ENCODE measurements at places on chromosomes 4 and X.

DNA sequence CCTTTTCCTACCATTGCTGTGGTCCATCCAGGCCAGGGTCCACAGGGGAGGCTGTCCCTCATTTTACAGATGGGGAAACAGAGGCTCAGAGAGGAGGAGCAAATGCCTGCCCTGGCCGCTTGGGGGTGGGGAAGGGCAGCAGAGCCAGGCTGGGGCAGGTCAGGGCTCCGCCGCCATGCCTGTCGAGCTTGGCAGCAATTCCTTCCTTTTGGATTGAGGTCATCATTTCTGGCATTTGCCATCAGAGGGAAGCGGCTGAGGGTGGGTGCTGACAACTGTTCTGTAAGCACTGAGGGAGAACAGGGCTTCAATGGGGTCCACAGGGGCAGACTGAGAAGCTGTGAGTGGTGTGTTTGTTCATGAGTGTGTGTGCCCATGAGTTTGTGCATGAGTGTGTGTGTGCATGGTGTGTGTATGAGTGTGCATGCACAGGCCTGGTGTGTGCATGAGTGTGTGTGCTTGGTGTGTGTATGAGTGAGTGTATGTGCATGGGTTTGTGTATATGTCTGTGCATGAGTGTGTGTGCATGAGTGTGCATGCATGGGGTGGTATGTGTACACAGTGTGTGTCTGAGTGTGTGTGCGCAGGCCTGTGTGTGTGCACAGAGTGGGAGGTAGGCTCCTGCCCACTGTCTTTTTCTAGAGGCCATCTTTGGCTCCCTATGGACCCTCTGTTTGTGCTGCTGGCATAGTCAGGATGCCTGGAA lies 115.2 kb downstream of the SORCS2 start:
- no peak for DNase-seq

DNA sequence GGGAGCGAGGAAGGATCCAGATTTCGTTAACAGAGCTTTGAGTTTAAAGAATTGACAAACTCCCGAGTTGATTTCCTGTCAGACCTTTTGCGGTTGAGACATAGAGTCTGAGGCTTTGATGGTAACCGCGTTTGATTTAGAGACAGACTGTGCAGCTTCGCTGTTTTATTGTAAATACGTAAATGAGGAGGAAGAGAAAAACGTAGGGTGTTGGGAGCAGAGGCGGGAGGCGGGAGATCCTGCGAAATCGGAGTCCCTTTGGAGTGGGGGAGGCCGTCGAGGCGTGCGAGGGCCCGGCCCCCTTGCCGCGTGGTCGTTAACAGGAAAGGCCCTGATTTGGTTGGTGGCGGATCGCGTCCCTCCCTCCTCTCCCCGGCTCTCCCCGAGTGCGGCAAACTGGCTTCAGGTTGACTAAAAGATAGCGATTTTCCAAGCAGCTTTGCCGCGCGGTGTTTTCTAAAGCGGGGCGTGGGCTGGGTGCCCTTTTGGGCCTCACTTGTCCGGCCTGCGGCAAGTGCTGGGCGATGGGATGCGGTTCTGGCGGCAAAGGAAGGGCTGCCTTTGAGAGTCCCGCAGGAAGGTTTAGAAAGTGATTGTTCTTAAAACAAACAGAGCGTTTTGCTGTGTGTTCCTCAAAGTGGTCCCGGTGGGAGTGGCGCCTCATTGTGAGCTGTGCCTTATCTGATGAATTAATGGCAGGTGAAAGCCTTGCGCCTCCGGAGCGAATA lies 857 bp downstream of the SCML1 start:
- DNase-seq, result peak; percentile 16

DNA sequence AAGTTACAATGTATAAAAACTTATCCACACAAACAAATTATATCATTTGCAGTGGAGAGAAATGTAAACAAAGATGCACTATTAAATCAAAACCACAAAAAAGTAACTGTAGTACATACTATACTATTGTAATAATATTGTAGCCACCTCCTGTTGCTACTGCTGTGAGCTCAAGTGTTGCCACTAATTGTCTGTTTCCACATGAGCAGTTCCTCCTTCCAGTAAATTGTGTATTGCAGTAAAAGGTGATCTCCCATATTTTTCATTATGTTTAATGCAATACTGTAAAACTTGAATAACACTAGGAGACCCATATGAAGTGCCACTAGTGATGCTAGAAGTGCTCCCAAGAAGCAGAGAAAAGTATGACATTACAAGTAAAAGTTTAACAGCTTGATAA lies 11.7 kb downstream of the LIN54 start:
- no peak for DNase-seq

- DNase-seq, result no peak
Observed at GRCh38 chr4:87251106-87251505, 30.7 kb upstream of the KLHL8 start.

GRCh38 chr4:77430847-77431246 lies 174.8 kb upstream of the CXCL13 start:
- no peak for DNase-seq

GRCh38 chrX:125137521-125137920 lies 182.2 kb upstream of the TEX13C start:
- DNase-seq, result no peak

DNA sequence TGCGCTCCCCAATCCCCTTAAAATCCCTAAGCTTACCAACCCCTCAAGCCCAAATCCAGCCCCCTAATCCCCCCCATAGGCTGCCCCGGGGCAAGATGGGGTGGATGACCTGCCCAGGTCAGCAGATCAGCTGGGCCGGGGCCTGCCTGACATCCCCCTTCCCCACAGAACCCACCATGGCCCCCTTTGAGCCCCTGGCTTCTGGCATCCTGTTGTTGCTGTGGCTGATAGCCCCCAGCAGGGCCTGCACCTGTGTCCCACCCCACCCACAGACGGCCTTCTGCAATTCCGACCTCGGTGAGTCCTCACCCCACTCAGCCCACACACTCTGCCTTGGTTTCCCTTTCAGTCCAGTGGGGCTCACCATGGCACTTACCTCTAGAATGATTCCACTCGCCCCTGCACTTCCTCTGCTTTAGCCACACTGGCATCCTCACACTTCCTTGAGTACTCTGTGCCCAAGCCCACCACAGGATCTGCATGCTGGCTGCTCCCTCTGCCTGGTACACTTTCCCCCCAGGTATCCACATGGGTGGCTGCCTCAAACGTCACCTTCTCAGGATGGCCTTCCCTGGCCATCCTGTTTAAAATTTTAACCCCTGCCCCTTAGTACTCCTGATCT lies 1.1 kb downstream of the TIMP1 start:
- no peak for DNase-seq

- DNase-seq, result peak; percentile 65
Observed at GRCh38 chr4:87093443-87094123, 126.8 kb downstream of the KLHL8 start.

DNA sequence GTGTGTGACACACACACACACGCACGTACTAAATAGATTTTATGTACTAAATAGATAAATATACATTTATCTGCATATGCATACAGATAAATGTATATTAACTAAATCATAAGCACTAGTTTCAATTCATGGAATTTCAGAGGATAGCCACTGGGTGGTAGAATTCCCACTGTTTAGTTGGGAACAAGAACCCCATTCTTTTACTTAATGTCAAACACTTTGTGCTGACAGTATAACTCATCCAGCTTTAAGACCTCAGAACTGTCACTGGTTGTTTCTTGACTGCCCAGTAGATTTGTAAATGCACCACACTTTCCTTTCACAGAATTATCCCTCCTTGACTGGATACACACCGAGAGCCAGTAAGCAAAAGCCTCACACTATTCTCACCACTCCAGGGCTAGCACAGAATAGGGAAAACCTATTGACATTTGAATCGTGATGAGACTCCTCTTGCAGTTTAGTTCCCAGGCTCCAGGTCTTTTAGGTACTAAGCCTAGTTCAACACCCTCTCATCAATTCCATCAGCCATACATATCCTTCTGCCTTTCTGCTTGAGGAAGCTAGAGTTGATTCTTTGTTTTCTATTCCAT lies 32.4 kb downstream of the PPARGC1A start:
- no peak for DNase-seq

DNA sequence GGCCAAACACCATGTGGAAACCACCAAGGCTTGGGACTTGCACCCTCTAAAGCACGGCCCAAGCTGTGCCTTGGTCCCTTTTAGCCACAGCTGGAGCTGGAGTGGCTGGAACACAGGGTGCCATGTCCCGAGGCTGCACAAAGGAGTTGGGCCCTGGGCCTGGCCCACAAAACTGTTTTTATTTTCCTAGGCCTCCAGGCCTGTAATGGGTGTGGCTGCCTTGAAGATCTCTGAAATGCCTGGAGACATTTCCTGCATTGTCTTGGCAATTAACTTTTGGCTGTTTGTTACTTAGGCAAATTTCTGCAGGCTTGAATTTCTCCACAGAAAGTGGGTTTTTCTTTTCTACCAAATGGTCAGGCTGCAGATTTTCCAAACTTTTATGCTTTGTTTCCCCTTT lies 55.7 kb downstream of the IL15 start:
- no peak for DNase-seq

- DNase-seq, result no peak
Observed at GRCh38 chrX:121666171-121666570, 618.8 kb downstream of the GLUD2 start.

- no peak for DNase-seq
Observed at GRCh38 chr4:8291036-8291682, 21.6 kb downstream of the HTRA3 start.

DNA sequence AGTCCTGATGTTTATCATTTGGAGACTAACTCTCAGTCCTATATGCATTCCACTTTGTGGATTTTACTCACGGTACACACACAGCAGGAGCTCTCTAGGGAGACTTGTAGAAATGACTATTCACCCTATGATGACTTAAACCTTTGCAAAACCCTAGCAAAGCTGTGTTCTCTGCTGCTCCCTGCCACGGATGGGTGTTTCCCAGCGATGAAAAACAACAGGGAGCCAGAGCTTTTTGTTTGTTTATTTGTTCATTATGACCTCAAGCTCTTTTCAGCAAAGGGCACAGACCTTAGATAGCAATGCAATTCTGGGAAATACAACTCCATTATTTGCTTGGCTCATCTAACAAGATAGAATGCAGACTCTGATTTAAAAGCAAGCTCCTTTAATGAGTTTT lies 156.6 kb downstream of the GRIA3 start:
- peak; percentile 19 for DNase-seq

DNA sequence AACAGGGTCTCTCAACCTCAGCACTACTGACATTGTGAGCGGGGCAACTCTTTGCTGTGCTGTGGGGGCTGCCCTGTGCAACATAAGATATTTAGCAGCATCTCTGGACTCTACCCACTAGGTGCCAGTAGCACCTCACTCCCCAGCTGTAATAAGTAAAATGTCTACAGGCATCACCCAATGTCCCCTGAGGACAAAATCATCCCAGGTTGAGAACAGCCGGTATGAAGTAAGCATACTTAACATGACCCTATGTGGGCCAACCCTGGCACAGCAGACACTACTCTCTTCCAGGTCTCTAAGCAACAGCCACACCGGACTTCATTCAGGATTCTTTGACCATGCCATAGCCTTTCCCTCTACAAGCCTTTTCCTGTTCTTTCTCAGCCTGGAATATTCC lies 10.5 kb upstream of the MGST2 start:
- DNase-seq, result no peak

DNA sequence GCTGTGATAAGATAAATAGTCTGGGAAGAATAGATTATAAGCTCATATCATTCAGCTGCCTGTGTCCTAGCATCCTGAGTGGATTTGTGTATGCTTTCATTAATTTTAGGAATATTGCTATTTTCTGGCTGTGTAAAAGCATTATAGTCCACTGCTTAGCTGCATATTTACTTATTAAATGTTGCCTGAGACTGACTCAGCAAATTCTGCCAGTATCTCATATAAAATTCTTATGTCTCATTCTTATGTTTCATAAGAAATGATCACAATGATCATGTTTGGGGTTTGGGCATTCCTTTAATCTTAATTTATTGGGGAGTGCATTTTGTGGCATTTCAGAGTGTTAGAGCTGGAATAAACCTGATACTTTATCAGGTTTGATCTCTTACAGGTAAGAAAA lies 34.9 kb downstream of the RASSF6 start:
- DNase-seq, result no peak

DNA sequence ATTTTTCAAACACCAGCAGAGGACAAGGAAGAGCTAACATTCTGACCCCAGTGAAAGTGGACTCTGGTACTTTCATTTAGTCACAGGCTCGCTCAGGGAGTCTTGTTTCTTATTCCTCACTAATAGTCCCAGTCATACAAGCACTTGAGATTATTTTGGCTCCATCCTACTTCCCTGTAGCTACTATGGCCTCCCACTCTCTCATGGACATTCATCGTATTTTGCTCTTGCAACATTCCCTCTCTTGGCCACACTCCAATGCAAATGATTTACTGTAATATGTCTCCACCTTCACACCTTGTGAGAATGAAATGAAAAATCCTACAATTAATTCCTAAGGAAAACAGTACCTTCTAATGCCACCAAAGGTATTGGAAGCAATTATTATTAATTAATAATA lies 21.3 kb downstream of the PLRG1 start:
- DNase-seq, result no peak

GRCh38 chrX:155819525-155819924 lies 61.6 kb upstream of the VAMP7 start:
- no peak for DNase-seq

DNA sequence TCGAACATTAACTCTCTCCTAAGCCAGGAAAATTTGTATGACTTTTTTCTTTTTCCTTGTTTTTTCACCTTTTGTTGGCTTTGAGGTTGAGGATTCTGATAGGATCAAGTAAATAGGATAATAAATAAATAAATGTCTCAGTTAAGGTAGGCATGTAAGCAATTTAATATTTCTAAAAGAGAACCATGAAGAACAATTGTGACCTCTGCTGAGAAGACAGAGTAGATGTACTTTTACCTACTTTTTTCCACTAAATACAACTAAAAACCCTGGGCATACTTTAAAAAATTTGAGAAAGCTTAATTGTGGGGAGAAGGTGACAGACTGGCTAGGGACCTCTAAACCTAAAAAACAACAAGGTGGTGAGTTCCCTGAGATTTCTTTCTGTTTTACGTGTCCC lies 31.6 kb upstream of the CLNK start:
- no peak for DNase-seq

GRCh38 chrX:68428431-68428830 lies 4.9 kb downstream of the OPHN1 start:
- DNase-seq, result no peak

DNA sequence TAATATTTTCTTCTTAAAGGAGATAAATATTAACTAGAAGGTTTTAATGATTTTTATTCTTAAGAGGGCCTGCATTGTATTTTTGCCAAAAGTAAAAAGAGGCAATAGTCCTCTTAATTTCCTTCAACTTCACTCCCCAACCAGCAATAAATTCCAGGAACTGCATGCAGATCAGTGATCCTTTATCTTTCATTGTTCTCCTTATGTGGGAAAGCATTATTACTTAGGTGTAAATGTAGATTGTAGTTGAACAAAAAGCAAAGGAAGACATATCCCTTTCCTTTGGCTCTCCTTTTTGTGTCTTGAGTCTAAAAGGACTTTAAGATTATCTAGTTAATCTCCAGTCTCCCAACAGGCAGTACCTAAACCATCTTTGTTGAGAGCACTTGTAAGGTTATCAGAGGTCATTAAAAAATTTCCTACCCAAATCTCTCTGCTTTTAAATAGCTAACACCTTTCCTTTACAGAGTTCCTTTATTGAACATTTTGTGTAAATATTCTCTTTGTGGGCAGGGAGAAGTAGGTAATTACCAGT lies 55.3 kb downstream of the RAPGEF2 start:
- DNase-seq, result no peak

Data from HEK293T (cell line).